ENCODE measurements at places on chromosomes 5 and 9.
A peak's percentile ranks its signal among the peaks of the same experiment; 100 is the strongest.

DNA sequence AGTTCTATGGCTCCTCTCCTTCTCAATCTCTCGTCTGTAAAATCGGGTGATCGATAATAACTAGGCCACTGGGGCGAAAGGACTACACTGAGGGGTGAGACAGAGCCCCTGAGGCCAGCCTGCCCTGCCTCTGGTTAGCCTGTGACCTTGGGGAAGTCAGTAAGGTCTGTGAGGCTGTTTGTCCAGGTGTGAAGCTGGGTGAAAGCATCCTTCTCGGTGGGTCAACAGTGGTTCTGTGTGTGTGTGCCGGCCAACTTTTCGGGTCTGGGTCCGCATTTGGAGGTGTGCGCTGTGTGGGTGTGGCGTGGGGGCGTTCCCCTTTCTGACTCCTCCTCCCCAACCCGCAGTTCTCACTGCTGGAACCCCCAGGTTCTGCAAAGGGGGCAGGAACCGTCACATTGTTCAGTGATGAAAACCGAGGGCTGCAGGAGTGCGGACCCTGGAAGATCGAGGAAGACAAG lies 5.0 kb upstream of the RNF44 start:
- no peak for DNase-seq

GRCh38 chr5:172909931-172910502 lies 49.2 kb upstream of the RPL26L1 start:
- no peak for DNase-seq

GRCh38 chr5:141022384-141022783 lies 28.8 kb upstream of the PCDHB1 start:
- no peak for DNase-seq

DNA sequence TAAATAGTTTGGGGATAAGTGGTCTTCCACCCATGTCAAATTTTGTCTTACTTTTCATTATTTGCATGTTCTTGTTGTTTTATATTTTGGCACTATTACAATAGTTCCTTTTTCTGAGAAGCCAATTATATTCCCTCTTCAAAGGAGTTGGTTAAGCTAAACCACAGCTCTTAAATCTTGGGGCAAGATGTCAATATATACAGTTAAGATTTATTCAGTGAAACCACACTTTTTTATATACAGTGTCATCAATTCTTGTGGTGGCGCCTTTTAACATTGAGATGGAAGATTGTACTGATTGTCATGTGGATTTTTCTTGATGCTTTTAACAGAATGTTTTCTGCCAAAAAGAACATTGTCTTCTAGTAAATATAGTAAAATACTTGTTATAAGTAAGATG lies 104.1 kb downstream of the MTREX start:
- no peak for DNase-seq

DNA sequence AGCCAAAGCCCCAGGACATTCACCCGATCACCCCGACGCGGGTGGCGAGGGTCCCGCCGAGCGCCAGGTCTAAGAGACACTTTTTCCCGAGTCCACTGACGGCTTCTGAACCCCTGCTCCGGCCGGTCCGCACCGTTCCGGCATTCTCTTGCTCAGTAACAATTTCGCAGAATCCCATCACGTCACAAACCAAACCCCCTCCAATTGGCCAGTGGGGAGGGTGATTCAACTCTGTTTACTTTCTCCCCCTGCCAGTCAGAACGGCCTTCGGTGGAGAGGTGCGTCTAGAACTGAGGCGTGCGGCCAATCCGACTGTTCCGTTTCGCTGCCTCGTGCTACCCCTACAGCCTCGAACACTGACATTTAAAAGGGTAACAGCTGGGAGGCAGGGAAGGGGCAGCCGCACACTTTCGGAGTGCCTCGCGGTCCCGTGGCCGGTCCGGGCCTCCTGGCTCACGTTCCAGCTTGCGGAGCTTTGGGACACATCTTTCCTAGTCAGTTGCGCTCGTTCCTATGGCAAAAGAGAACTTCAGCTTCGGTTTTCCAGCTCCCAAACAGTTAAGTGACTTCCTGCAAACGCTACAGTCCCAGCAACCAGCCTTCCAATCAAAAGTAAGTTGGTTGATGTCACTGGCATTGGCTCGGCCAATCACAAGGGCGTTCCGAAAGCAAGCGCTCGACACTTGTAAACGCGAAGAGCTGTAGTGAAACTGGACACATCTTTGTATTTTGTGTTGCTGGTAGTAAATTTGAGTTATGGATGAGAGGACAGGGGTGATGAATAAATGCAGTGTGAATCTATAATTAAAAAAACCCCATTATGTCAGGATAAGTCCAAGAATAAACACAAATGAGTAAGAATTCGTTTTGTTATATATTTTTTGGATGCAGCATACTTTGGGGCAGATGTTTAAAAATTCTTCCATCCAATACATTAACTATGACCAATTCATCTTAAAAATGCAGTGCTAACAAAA lies at the start of gene KLF9:
Gene KLF9, minus strand, starts transcription at position 859 of the 977 bp plus-strand sequence. CDS start 1,294 bp downstream, outside the sequence.
- peak; percentile 98 for DNase-seq

GRCh38 chr5:139212486-139212885 lies 14.3 kb upstream of the SIL1 start:
- DNase-seq, result no peak

DNA sequence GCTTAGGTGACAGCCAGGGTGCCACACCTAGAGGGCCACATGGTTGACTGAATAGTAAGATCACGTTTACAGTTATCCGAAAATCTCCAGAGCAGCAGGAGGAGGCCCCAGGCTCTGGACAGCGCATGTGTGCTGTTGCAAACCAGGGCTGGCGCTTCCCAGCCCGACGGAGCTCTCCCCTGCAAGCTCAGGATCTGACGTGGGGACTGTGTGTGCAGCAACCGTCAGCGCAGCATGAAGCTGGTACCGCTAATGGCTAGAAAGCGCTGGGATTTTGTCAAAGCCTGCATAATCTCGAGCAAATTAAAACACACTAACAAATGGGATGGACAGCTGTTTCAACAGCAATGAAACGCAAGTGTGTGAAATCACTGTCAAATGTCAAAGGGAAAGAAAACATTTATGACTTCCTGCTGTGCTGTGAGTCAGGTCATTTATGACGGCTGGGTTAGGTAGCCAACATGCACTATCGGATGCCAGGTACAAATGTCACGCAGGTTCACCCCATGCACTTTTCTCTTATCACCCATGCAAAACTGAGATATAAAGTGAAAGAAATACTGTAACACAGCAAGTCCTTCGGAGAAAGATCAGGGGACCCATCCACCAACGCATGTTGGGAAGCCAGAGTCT lies 7.5 kb downstream of the SURF4 start:
- DNase-seq, result no peak

GRCh38 chr5:40676613-40677343 lies 2.9 kb upstream of the PTGER4 start:
- DNase-seq, result no peak

GRCh38 chr9:130450344-130451003 lies 5.7 kb downstream of the ASS1 start:
- DNase-seq, result no peak

GRCh38 chr9:110148384-110148783 lies 59.6 kb downstream of the C9orf152 start:
- DNase-seq, result no peak

GRCh38 chr9:91771027-91771426 lies 179.0 kb downstream of the ROR2 start:
- no peak for DNase-seq

DNA sequence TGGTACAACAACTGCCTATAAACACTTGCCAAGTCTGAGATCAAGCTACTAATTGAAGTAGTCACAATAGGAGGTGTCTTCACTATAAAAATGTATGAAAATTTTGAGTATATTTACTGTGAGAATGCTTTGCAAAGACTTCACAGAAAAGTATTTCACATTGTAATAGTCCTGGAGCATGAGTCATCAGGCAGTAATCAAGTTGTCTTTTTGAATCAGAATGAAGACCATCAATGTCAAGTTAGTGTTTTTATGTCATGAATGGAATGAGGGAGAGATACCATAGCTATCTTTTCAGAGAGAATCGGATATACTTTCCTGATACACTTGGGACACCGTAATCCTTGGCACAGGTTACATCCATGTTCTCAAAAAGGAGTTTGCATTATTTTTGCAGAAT lies 466.9 kb upstream of the ARRDC3 start:
- no peak for DNase-seq

DNA sequence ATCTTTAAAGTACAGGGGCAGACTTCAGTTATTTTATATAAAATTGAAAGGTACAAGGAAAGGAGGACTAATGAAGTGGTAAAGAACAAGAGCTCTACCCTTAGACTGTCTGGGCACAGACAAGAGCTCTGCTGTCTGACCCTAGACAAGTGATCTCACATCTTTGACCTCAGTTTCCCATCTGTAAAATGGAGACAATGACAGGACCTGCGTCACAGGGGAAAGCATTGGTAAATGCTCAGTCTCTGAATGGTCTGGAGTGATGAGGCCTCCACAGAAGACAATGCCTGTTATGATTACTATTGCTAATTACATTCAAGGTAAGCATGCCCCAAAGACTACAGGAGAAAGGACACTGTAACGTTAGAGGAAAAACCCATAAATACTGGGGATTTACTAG lies 37.5 kb downstream of the ANKH start:
- DNase-seq, result no peak

DNA sequence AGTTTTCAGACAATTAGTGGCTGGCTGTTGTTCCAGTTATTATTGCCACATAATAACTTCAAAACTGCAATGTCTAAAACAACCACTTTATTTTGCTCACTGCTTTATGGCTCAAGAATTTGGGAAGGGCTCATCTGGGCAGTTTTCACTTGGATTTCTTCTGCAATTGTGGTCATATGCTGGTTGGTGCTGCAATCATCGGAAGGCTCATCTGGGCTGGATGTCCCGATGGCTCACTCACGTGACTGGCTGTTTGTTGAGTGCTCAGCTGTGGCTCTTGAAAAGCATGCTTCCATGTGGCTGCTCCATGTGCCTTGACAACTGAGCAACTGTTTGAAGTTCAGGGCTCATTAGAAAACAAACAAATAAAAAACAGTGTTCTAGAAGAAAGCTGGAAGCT lies 1032.5 kb downstream of the DTWD2 start:
- no peak for DNase-seq

DNA sequence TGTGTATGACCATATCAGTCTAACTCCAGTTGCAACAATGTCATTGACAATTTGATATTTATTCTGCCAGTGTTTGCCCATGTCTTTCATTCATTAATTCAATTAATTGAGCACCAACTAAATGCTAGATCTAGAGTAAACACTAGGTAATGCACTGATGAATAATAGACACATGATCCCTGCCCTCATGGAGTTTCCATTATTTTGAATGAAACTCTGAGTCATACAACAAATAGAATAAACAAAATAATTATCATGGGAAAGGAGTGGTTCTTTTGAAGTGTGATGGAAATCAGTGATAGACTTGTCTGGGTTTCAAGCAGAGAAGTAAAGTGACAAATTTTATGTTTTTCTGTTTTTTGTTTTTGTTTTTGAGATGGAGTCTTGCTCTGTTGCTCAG lies 4.6 kb downstream of the ARHGEF37 start:
- no peak for DNase-seq

DNA sequence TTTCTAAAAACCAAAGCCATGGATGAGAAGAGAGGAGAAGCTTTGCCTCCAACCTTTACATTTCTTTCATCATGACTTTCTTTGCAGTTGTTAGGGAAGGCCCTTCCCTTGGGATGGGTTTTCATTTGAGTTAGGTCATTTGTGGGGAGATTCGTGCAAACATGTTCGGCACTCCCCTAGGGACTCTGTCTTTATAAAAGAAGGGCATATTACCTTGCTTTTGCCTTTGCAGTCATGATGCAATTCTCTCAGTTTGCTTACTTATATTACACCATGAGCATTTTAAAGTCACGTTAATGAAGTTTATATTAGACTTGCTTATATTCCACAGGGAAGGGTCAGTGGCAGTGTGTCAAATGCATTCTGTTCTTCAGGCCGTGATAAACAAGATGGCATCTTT lies 289.3 kb upstream of the WWC1 start:
- DNase-seq, result no peak

- DNase-seq, result no peak
Observed at GRCh38 chr5:125981016-125981415, 442.2 kb upstream of the GRAMD2B start.

DNA sequence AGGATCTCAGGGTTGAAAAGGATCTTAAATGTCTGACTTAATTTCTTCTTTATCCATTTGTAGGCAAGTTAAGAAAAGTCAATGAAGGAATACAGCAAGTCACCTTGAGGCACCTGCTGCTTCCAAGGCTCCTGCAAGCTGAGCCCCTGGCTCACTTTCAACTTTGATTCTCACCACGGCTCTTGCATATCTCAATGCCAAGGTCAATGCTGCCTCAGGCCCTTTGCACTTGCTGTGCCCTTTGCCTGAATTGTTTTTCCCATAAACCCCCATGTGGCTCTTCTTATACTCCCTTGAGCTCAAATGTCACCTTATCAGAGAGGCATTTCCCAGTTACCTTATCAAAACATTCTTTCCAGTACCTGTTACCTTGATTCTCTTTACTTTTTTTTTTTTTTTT lies 144.3 kb upstream of the RAPGEF1 start:
- no peak for DNase-seq

DNA sequence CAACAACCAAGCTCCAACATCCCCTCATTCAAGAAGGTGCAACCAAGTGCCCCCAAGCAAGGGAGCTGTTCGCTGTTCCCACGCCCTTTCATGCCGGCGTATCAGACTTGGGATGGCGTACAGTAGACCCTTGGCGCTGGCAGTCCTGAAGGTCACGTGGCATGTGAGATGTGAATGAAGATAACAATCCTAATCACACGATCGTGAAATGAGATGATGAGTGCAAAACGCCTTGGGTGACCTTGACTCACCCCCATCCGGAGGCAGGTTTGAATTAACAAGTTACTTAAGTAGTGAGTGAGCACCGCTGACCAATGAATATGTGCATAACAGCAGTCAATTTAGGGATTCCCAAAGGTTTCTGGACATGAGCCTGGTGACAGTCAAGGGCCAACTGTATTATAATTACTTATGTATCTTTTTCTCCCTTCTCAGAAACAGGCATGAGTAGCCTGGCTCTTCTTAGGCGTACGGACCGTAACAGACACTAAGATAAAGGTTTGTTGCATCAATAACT lies 150.2 kb downstream of the TTLL11 start:
- no peak for DNase-seq

DNA sequence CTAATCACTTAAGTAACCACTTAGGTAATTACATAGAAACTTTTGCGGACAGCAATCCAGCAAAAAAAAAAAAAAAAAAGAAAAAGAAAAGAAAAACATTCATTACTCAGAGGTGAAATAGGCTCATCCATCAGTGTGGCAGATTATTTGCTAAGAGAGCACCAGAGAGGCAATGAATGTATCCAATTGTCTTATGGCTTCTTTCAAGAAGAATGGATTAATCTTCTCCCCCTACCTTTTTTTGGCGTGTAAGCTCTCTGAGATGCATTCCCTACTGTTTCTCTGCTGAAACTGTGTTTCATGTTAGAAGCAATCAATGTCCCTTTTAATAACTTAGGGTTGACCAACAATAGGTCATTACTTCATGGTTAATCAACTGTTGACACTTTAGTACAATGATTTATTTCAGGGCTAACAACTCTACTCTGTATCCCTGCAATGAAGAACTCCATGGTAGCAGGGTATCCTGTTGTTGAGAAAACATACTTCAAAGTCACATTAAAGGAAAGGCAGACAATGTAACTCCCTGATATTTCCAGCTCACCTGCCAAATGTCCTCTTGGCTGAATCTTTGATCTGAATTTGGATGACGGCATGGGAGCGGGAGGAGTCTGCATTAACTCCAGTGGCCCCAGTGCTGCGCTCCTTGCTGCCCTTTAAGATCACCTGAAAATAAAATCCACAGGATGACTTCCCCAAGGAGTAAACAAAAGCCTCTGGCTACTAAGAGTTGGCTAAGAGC lies 57.6 kb downstream of the KIF24 start:
- no peak for DNase-seq

Measured in ascending aorta (tissue), 2 donors.